ENCODE measurements at places on chromosomes 6 and 20. TPM values are rescaled to one million over a fixed set of nuclear protein-coding genes. Genes with fewer than 3 reads are reported as not detected.

Gene ARFGAP1
- total RNA-seq, result 28.8 TPM

Gene SAMD5
- 0.51 TPM for total RNA-seq

Gene C6orf141
- not detected for total RNA-seq

Gene ARHGAP40
- not detected for total RNA-seq

Gene RBBP8NL
- total RNA-seq, result not detected

Gene GNRH2
- total RNA-seq, result not detected

Gene PBOV1
- total RNA-seq, result not detected

Gene TMEM244
- not detected for total RNA-seq

Gene REM1
- total RNA-seq, result 2.4 TPM

Gene MUC22
- 0.14 TPM for total RNA-seq

Gene ERVFRD-1
- 0.14 TPM for total RNA-seq

Gene FAM209B
- not detected for total RNA-seq

Gene OR2B6
- total RNA-seq, result not detected

Gene C4A
- 92.1 TPM for total RNA-seq

Gene PLG
- total RNA-seq, result not detected

Gene FOXP4
- 13.9 TPM for total RNA-seq

Gene BPI
- not detected for total RNA-seq

Gene ZNF165
- 0.35 TPM for total RNA-seq
